ENCODE measurements at places on chromosomes 7 and 10.

- DNase-seq: no peak
These were observed 365.9 kb downstream of the PHTF2 start for GRCh38 chr7:78164459-78164858.

DNA sequence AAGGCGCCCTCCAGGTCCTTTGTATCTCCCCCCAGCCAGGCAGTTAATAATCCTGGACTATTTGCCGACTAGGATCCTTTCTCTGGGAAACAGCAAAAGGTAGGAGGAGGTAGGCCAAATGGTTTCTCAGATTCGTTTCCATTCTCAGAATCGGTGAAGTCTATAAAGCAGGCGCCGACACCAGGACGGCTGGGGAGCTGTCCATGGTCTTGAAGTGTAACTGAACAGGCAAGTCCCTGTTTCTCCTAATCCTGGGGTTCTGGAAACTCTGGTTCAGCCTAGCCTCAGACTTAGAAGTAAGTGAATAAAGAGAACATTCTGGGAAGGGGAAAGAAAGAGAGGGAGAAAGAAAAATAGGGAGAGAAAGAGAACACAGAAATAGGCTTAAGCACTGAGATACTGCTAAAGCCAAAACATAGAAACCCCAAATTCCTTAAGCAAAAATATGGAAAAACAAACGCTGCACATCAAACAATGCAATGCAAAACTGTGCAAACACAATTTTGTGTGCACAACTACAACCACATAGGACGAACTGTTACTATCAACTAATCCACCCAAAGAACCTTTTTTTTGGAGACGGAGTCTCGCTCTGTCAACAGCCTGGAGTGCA is 11.1 kb upstream of the INA start:
- DNase-seq: peak; percentile 30

GRCh38 chr10:12735843-12736462 is 265.6 kb downstream of the CCDC3 start:
- no peak for DNase-seq

DNA sequence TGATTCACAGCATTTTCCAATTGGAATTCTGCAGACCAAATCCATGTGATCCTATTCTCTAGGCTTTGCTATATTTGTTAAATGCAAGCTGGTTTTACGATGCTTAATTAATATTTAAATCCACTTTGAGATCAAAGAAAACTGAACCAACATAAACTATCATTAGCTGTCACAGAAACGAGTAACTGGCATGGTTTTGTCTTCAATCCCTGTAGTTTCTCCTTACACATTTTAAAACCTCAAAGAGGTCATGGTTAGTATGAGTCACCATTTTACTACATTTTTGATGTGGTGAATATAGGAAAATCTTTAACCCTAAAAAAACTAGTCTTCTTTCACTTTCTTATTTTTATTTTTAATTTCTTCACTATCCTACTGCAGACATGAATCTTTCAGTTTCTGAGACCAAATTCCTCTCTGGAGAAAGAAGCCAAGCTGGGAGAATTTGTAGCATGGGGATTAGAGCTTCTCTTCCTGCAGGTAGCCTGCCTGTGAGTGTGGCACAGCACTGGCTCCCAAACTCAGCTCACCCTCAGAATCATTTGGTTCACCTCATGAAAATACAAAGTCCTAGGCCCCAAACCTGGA is 8.7 kb upstream of the LIPM start:
- no peak for DNase-seq

DNA sequence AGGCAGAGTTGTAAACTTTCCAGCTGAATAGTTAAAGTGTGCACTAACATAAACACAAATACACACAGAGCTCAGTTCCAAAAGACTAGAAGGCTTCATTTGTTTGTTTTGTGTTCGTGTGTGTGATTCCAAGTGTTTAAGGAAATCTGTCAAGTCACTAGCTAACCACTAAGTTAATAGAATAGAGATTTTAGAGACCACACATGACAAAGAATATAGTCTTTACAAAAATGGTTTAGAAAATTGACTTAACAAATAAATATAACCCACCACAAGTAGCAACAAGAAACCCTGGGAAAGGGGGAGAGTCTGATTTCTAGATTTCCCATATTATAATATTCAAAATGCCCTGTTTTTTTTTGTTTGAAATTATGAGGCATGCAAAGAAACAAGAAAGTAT is 209.4 kb downstream of the FZD1 start:
- no peak for DNase-seq

DNA sequence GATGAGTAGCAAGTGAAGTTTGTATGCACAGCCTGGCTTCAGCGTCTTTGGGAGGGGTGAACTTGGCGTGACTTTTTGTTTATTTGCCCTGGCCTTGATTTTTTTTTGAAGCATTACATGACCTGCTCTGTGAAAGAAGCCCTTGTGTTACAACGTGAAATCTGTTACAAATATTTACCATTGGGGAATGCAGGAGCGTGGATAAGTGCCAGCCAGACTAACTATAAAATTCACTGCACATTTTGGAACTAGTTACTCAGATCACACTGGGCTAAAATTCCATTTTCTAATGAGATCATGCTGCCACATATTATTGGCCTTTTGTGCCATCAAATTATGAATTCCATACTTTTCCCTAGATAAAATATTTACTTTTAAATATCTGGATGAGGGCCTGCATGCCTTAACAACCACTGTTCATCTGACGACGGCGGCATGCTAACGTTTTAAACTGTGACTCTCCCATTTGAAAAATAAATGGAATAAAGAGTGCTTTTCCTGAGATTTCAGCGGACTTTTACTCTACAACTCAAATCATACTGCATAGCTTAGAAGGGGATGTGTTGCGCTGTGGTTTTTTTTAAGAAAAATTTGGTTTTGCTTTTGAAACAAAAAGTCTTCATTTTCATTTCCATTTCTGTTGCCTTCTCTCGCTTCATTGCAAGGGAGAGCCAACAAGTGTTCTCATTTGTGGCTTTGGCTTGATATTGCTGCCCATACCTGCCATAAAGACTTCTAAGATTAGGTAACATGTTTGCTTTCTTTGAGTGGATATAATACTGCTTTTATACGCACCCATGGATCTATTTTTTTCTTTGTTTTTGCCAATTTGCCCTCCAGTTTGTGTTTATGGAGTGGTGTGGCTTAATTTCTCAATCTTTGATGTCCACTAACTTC is 352.2 kb downstream of the TFEC start:
- no peak for DNase-seq

DNA sequence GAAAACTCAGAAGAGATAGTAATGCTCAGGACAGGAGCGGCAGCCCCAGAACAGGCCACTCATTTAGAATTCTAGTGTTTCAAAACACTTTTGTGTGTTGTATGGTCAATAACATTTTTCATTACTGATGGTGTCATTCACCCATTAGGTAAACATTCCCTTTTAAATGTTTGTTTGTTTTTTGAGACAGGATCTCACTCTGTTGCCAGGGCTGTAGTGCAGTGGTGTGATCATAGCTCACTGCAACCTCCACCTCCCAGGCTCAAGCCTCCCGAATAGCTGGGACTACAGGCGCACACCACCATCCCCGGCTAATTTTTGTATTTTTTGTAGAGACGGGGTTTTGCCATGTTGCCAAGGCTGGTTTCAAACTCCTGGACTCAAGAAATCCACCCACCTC is 65.9 kb upstream of the CAPZA2 start:
- no peak for DNase-seq

- DNase-seq: no peak
These were observed 64.3 kb downstream of the PDGFA start for GRCh38 chr7:455110-455928.

DNA sequence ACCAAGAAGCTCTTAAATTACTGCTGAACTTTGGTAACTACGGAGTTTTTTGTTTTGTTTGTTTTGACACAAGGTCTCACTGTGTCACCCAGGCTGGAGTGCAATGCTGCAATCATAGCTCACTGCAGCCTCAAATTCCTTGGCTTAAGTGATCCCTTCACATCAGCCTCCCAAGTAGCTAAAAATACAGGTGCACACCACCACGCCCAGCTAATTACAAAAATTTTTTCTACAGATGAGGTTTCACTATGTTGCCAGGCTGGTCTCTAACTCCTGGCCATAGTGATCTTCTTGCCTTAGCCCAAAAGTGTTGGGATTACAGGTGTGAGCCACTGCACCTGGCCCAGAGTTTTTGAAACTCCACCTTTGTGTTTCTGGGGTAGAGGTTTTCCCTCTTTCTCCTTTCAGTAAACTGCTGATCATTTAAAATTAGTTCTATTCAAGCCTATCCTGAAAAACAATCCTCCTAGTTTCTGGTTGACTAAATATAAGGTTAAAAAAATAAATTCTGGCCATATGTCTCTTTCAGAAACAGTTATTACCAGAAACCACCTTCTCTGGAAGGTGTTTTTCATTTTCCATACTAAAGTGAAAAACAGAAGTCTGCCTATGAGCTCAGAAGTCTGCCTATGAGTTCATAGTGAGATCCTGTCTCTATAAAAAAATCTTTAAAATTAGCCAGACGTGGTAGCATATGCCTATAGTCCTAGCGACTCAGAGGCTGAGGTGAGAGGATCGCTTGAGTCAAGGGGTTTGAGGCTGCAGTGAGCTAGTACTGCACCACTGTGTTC is 63.9 kb downstream of the VOPP1 start:
- peak; percentile 52 for DNase-seq

DNA sequence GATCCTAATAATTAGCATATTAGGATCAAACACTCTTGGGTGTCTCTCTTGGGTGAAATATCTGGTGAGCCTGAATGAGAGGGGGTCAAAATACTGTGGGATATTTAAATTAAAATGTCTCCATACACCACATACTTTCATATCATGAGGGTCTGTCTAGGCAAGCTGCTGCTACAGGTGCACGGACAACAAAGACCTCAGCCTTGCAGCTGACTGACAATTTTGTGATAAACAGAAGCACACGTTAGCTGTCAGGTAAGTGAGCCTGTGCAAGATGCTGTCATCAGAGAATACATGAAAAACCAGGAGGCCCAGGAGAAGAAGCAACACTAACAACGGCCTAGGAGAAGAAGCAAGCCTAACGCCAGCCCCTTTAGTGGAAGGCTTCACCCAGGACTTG is 247.5 kb downstream of the ADARB2 start:
- DNase-seq: no peak

DNA sequence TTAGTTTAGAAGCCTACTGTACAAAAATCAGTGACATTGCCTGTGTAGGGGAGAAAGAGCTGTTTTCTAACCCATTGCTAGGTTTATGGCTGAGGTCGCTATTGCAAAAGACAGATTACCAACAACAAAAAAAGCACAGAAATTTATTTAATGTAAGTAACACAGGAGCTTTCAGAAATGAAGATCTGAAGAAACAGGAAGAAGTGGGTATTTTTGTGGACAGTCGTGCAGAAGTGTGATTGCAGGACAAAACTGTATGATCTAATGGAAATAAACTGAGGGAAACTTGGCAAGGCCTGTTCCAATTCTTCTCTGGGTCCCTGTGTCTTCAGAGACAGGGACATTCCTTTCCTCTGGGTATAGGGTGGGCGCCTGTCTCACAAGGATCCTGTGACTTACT is 87.4 kb downstream of the APBB1IP start:
- no peak for DNase-seq

- DNase-seq: no peak
These were observed 28.2 kb downstream of the ADARB2 start for GRCh38 chr10:1709161-1709560.

GRCh38 chr7:26381476-26382353 is 90.1 kb downstream of the SNX10 start:
- no peak for DNase-seq

- DNase-seq: no peak
These were observed 60.4 kb downstream of the ARL4A start for GRCh38 chr7:12747687-12748306.

GRCh38 chr10:116269619-116270018 is 3.4 kb downstream of the GFRA1 start:
- DNase-seq: no peak

GRCh38 chr10:29648114-29648982 is 13.6 kb upstream of the SVIL start:
- DNase-seq: peak; percentile 24
